Urinary bladder (tissue), 4 donors: ENCODE measurements at places on chromosomes 16 and 17.

DNA sequence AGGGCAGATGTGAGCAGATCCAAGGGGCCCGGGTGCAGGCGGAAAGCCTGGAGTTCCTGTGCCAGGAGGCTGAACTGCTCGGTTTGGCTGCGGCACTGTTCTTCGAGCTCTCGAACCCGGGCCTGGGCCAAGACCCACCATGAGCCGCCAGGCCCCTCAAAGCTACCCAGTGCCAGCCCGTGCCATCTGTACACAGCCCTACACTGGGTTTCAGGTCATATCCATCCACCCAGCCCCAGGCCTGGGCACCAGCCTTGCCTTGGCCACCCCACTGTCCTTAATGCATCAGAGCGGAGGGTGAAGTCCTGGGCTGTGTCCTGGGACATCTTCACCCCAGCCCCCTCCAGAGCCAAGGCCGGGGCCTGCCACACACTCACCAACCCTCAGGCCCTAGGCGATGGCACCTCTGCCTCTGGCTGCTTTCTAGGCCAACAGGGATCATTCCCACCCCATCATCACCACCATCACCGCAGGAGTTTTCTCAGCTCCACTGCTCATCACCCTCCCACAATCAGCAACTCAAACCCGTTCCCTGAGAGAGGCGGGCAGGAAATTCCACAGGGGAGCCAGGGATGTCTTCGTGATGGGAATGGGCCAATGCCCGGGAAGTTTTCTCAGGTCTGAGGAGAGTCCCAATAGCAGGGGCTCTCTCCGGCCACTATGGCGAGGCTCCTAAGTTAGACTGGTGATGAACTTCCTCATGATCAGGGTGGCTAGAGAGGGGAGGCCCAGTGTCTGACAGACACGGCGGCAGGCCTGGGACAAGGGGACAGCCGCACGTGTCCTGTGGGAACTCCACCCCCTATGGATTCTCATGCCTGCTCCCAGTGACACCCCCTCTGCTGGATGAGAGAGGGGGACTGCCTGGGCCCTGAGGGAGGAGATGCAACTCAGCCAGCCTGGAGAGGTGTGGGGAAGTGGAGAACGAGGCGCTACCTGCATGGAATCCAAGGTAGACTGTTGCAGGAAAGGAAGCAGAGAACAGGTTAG lies 9.1 kb downstream of the TSPOAP1 start:
- no peak for DNase-seq

GRCh38 chr17:48619826-48620449 lies 4.8 kb upstream of the HOXB8 start:
- no peak for DNase-seq

- DNase-seq, result no peak
Observed at GRCh38 chr17:66947311-66947710, 17.2 kb upstream of the CACNG4 start.

DNA sequence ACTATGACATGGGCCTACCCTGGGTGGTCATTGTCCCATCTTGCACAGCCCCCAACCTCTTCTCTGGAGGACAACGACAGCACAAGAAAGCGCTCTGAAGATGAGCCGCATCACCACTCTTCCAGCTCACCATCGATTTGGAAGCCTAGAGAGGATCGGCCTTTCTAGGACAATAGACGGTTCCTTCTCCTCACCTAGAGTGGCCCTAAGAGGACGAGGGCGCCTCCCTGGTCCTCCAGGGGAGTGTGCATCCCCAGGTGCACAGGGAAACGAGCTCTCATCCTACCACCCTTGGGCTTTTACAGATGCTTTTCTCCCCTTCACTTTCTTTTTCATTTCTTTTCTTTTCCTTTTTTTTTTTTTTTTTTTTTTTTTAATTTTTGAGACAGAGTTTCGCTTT lies 20.3 kb upstream of the SLC52A1 start:
- no peak for DNase-seq

DNA sequence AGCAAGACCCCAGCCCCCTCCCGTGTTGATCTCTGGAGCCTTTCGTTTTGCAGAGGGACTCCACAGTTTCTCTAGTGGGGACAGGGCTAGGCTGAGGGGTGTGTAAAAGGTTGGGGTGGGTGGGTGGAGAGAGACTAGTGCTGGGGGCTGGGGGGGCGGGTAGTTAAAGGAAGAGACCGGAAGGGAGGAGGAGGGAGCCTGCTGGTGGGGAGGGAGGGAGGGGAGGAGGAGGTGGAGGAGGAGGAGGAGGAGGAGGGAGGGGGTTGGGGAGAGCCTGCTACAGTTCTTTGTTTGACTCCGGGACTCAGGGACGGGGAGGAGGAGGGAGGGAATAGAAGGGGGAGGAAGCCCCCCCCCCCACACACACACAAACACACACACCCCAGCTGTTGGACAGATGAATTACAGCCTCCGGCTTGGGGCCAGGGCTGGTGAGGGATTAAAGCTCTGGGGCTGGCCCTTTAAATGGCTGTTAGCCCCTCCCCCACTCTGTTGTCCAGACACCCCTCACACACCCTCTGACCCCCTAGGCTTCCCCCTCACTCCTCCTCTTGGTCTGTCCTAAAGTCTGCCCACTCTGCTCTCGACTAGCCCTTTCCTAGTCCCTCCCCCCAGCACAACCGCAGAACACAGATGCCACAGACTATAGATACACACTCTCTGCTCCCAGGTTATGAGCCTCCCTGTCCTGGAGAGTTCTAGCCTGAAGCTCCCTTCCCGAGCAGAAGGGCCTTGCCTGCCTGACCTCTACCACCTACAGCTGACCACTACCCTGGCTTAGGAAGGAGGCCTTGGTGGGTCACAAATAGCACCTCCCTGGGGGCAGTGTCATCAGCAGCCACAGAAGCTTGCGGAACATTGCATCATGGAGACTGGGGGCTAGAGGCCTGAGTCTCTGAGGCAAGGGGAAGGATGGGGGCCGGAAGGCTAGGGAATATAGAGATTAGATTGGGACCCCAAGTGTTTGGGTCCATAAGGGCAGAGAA lies 4.4 kb downstream of the KDM6B start:
- no peak for DNase-seq

DNA sequence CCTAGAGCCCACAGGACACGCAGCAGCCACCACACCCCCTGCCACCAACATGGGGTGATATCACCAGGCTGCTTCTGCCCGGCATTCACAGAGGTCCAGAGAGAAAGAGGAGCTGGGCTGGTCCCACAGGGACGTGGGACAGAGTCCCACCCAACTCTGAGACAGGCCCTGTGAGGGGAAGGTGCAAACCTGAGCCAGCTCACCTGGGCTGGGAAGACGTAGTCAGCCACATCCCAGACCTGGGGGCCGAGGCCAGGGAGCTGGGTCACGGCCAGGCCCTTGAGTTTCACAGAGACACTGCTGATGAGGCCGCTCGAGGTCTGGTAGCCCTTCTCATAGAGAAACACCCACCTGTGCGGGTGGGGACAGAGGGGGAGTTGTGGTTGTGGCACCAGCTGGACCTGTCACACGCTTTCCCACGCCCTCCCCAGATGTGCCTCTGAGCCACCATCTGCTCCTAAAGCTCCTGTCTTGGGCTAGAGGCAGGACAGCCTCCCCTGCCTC lies 11.2 kb downstream of the P2RX1 start:
- DNase-seq, result no peak

DNA sequence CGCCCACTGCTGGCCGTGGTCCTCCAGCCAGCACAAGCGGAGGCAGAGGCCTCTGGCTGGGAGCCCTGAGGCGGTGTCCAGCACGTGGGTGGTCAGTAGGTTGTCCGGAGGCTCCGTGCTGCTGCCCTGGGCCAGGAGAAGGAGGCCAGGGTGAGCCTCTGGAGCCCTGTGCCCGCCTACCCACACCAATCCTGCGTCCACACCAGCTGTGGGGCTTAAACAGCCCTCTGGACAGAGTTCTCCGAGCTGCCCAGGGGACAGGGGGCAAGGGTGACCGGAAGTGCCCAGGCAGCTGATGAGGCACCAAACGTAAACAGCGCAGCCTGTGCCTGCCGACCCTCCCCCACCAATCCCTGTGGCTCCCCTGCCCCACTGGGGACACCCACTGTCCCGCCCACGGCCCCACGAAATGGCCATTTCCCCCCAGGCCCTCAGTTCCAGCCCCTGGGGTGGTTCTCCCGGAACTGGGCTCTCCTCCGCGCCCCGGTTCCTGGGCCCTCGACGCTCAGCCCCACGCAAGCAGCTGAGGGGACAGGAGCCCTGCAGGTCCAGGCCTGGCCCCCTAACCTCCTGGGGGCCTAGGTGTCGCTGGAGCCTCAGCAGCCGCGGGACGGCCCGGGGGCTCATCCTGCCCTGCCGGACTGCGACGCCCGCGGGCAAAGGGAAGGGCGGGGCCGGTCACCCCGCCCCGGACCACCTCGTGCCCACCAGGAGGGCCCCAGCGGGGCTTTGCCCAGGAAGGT lies 27.9 kb upstream of the DBNDD1 start:
- no peak for DNase-seq

DNA sequence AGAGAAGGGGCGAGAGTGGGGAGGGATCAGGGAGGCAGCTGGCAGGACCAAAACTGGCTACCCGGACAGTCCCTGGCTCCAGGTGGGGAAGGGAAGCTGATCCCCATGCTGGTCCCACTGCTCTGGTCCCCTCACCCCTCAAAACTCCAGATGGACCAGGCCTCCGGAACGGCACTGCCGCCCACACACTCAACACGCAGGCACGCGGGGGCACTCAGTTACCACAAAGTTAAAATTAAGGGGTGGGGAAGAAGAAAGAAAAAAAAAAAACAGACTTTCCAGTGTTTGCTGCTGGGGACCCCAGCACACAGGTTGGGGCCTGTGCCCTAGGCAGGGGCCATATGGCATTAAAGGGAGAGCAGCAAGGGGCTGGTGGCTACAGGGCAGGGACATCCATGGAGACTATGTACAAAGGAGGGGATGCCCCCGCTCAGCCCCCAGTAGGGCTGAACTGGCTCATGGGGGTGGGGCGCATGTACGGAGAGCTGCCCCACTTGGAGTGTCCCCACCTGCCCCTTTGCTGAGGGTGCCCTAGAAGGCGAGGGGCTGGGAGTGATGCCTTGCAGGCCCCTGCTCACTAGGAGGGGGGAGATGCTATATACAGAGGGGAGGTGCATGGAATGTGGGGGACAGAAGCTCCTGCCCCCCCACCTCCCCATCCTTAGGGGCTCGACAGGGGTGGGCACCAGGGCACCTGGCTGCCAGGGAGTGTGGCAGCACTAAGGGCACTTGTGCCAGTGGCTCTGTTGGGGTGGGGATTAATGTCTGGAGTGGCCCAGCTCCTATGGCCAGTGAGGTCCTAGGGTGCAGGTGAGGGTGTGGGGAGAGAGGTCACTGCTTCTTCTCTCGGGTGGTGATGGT lies 5.6 kb downstream of the TP53I13 start:
- no peak for DNase-seq

DNA sequence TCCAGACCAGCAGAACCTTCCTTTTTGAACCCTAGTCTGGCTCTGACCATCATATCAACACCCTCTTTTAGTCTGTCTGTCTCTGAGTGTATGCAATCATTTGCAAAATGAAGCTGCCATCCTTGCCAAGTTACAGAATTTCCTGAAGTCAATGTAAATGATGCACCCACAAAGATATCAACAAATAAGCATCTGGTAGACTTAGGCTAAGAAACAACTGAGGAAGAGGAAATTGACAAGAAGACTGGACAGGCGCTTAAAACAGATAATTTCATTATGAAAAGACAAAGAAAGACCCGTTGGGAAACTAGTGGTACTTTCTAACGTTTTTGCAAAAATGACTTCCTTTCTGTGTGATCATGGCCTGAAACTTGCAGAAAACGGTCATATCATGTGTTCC lies 24.7 kb upstream of the CIITA start:
- DNase-seq, result no peak

DNA sequence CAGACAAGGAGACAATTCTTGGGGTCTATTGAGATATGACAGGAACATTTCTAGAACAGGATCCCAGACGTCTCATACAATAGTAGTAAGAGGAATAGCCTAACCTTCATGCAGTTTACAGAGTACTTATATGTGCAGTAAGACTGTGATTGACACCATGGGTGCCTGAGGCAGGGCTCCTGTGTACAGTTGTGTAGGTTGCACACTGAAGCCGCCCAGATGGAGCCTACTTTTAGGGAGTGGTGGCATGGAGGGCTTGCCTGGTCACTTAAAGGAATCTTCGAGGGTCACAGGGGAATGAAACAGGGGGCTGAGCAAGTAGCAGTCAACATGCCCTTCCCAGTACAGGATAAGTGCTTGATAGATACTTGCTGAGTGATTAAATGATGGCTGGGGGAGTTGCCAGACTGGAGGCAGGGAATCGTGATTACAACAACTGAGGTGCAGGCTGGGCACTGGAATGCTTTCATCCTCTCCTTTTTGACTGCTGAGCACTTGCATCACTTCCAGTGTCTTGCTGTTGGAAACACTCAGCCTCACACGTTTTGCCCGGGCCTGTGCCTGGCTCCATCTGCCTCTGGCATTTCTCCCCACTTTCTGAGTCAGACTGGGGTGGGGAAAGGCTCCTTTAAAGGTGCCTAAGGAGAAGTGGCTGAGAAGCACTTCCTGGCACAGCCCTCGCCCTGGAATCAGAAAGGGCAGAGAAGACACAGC lies 71.0 kb downstream of the COPRS start:
- no peak for DNase-seq

GRCh38 chr16:66845791-66846221 lies 1.6 kb downstream of the CA7 start:
- no peak for DNase-seq

DNA sequence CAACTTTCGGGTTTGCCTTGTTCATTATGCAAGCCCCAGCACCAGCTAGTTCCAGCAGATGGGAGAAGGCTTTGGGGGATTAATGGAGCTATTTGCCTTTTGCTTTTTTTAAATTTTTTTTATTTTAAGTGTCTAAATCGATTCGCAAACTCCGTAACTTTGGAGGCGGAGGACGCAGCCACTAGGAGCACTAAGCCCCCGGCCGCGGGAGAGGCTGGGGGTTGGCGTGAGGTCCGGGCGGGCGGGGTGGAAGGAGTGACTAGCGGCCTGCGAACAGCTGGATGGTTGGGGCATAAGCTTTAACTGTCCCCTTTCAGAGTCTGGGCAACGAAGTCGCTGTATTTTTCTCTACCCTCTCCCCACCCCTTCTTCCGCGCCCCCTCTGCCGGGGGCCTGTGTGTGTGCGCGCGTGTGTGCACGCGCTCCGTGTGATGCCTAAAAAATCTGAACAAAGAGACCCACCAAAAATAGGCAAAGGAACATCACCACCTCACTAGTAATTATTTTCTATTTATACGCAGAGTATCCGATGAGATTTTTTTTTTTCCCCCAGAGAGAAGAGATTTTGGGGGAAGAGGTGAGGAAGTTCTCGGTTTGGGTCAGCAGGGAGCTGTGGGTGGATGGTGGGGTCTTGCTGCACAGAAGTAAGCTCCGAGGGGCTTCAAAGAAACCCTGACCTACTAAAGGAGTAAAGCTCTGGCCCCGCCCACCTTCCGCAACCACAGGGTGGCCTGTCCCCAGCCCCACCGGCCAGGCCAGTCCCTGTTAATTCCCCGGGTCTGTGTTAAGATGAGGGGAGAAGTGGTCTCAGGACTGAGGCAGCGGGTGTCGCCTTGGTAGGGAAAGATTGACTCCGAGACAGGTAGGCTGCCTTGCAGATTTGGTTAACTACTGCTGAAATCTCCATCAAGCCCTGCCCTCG lies 2.3 kb downstream of the SHISA9 start:
- no peak for DNase-seq

GRCh38 chr17:73203135-73203787 lies 10.4 kb downstream of the COG1 start:
- DNase-seq, result no peak

- no peak for DNase-seq
Observed at GRCh38 chr16:83937922-83938885, 14.8 kb upstream of the OSGIN1 start.
